ENCODE measurements at places on chromosomes 1 and 21. TPM values are rescaled to one million over a fixed set of nuclear protein-coding genes. Genes with fewer than 3 reads are reported as not detected.

The FUBP1 gene
- 196 TPM for total RNA-seq

DNA sequence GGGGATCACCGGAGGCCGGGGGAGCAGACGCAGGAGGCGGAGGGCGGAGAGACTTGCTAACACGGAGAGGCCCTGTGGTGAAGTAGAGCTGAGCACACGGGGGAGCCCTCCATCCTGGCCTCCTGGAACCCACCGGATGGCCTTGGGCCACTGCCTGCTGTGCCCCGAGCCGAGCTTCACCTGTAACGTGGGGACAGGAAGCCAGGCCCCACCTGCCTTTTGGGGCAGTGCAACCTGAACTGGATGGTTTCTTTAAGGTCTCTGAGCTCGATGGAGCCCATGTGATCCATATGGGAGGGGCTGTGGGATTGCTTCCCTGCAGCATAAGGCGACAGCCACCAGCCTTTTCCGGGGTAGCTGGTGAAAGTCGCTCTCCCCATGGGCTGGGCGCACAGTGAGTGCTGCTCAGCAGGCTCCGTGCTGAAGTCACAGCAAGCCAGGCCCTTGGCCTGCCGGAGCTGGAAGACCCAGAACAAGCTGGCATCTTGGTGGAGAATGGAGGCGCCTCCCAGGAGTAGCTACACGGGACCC is 35.8 kb downstream of the TFF3 start:
- H3K4me3 ChIP-seq, result no peak overlapping the region
- DNase-seq, result no peak
- no peaks in the 10 kb centered on the region for H3K4me1 ChIP-seq
- H3K27me3 ChIP-seq, result no peaks in the 10 kb centered on the region

The SEMA6C gene
- 13.3 TPM for total RNA-seq

GRCh38 chr1:87759421-87760087 is 430.9 kb downstream of the LMO4 start:
- no peaks in the 10 kb centered on the region for H3K27me3 ChIP-seq
- H3K4me1 ChIP-seq, result no peaks in the 10 kb centered on the region

The DTL gene
- 5.1 TPM for total RNA-seq

DNA sequence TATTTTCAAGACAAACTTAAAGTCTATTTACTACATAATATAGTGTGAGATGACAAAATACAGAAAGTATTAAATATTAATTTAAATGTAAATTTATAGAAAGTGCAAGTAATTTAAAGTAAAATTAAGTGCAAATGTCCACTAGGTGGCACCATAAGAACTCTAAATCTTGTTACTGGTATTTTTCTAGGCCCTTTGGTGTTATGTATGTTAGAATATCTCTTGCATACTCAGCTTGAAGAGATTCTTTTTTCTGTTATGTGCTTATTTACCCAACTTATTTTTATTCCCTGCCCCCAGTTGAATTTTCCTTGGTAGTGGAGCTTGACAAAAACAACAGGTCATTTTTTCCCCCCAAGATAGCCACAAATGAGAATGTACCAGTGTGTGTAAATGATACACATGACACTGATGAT is 71.5 kb downstream of the RPS6KC1 start:
- no peaks in the 10 kb centered on the region for H3K27me3 ChIP-seq
- no peak for DNase-seq
- H3K4me1 ChIP-seq, result no peaks in the 10 kb centered on the region

- H3K27ac ChIP-seq, result no peak overlapping the region
- H3K4me1 ChIP-seq, result no peaks in the 10 kb centered on the region
- H3K36me3 ChIP-seq, result no peaks in the 10 kb centered on the region
- no peaks in the 10 kb centered on the region for H3K27me3 ChIP-seq
- H3K4me3 ChIP-seq, result no peak overlapping the region
- no peak for DNase-seq
Observed at GRCh38 chr1:109385417-109385816, 12.3 kb downstream of the SORT1 start.

DNA sequence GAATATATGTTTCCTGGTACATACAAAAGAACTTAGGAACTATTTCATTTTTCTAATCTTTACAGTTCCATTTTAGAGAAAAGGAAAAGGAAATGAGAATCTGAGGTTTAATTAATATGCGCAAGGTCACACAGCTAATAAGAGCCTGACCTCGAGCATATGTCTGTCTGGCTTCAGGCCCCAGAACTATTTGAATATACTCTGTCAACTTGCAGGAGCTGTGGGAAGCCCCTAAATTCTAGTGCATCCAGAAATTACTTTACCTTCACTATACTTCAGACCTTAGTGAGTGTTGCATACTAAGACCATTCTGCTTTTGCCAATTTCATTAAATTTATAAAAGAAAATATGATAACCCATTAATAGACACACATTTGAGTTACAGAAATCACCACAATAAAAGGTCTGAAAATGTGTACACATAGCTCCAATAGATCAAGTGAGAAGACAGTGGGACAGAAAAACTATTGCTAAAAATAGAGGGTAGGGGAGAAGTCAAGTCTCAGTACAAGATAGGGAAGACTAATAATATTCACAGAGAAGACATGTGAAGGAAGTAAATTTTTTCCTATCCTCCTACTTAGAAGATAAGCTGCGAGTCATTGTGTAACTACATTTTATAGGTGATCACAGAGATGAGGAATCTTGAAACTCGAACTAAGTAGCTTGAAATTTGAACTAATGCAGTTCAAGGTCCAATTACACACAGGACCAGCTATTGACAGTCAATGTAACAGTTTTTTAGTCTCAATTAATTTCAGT is 3.8 kb downstream of the RGS13 start:
- no peaks in the 10 kb centered on the region for H3K36me3 ChIP-seq
- H3K27me3 ChIP-seq, result no peaks in the 10 kb centered on the region
- H3K4me1 ChIP-seq, result peaks cover 5% of the 10 kb centered on the region
- H3K4me3 ChIP-seq, result no peak overlapping the region
- H3K27ac ChIP-seq, result no peak overlapping the region

The FCER1A gene
- total RNA-seq, result not detected

DNA sequence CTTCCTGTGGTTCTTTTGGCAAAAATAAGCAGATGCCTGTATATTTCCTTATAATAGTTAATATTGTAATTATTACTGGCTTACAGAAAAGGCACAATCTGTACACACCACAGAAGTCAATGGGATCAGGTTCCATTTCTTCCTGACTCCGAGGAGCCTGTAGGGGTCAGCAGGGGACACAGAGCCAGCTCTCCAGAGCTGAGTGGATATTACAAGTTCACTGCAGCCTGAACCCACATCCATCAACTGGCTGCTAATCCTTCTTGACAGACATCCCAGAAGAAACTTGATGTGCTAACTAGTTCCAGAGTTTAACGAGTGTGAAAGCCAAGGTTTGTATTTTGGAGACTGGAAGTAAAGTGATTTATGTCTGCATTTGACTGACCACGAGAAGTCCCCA is 203.8 kb downstream of the LMX1A start:
- DNase-seq, result no peak
- H3K4me3 ChIP-seq, result no peak overlapping the region
- no peaks in the 10 kb centered on the region for H3K4me1 ChIP-seq
- H3K36me3 ChIP-seq, result no peaks in the 10 kb centered on the region

DNA sequence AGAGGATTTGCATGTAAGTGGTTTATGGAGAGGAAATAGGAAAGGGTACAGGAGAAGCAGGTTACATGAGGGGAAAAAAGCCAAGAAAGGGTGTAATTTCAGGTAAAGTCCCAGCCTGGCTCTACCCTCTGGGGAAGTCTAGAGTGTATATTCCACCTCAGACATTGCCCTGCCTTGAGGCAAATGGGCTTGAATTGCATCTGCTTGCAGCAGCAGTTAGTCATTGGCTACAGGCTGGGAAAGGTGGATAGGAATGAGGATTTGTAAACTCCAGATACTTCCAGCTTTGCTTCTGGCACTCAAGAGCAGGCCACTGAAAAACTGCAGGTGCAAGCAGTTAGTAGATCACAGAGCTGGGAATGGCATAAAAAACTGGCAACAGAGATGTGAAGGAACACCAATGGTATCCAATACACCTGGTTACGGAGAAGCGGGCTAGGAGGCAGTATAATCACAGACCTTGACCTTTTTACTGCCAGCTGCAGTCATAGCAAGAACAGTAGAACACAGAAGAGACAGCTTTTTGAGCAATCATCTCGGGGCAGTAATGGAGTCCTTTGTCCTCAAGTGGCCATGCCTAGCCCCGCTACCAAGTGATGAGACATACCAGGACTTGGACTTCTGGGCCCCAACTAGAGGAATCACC is 226.9 kb upstream of the NRIP1 start:
- peak overlapping the region; percentile 7 for H3K27ac ChIP-seq
- H3K4me1 ChIP-seq, result no peaks in the 10 kb centered on the region
- H3K36me3 ChIP-seq, result no peaks in the 10 kb centered on the region
- H3K27me3 ChIP-seq, result no peaks in the 10 kb centered on the region
- H3K4me3 ChIP-seq, result no peak overlapping the region

The SIPA1L2 gene
- 72.4 TPM for total RNA-seq

The ACAP3 gene
- 132 TPM for total RNA-seq

The ARHGEF10L gene
- 72.7 TPM for total RNA-seq

DNA sequence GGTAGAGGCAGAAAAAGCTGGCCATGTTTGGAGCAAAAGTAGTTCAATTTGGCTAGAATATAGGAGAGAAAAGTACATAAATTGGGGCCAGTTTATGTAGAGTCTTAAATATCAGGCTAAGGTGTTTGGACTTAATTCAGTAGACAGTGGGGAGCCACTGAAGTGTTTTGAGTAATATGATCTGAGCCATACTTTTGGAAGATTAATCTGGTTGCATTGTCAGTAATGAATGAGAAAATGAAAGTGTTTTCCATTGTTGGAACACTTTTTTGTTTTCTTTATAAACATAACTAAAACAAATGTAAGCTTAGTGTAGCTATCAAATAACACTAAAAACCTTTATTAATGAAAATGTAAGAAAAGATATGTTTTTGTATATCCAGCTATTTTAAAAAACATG is 42.1 kb downstream of the POU2F1 start:
- no peaks in the 10 kb centered on the region for H3K36me3 ChIP-seq
- no peak overlapping the region for H3K4me3 ChIP-seq
- peaks cover 18% of the 10 kb centered on the region for H3K4me1 ChIP-seq
- H3K27ac ChIP-seq, result no peak overlapping the region

- DNase-seq, result no peak
- H3K4me1 ChIP-seq, result no peaks in the 10 kb centered on the region
Observed at GRCh38 chr1:224339442-224340033, 9.6 kb upstream of the NVL start.

The C1QA gene
- total RNA-seq, result 90.8 TPM

GRCh38 chr1:239457491-239458143 is 71.2 kb downstream of the CHRM3 start:
- H3K27me3 ChIP-seq, result no peaks in the 10 kb centered on the region
- H3K27ac ChIP-seq, result no peak overlapping the region
- no peak for DNase-seq
- no peak overlapping the region for H3K4me3 ChIP-seq

DNA sequence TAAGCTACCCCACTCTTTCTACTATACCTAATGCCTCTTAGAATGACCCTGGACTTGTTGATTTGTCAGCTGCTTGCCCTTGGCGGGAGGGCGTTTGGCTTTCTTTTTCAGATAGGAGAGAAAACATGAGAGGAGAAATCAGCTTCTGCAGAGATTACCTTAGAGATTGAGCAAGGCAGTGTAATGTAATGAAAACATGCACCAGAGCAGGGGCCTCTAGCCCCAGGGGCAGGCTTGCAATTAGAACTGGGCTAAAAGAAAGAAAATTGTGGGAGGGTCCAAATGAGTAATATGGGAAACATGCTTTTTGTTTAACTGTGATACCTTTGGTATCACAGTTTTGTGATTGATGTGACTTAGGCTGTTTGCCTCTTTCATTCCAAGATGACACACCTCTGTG is 89.7 kb downstream of the PBX1 start:
- no peak overlapping the region for H3K4me3 ChIP-seq
- no peak overlapping the region for H3K27ac ChIP-seq
- H3K27me3 ChIP-seq, result no peaks in the 10 kb centered on the region
- no peaks in the 10 kb centered on the region for H3K4me1 ChIP-seq
- no peak for DNase-seq

The GABRD gene
- not detected for total RNA-seq

DNA sequence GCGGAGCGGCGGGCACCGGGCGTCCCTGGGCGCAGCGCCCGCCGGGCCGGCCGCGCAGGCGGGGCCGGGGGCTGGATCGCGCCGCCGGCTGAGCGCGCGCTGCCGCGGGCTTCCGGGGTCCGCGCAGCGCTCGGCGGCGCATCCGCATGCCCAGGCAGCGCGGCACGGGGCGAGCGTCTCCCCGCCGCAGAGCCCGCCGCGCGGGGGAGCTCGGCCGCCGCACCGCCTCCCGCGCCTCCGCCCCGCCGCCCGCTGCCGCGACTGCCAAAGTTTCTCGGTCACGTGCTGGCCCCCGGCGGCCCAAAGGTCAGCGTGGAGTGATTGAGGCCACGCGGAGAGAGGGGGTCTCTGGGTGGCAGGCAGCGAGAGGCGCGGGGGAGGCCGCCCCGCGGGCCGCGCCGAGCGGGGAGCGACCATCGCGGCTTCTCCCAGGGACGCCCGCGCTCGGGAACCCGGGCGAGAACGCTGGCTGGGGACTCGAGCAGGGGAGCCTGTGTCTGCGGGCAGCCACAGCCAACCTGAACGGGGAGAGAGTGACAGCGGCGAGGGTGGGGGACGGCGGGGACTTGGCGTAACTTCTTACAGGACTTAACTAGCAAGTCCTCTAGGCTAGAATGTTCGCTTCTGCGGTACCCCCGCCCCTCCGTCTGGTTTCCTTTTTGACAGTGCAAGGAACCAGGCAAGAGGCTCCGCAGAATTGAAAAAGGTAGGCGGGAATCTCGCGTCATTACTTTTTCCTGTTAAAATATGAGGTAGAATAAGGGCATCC is at the start of gene ILDR2:
TSS of gene ILDR2 (minus strand) at position 180 of the 769 bp plus-strand sequence. CDS start 272 bp downstream, outside the sequence.
- no peak within 1 kb of the TSS for H3K27ac ChIP-seq
- no peaks in the 10 kb centered on the region for H3K27me3 ChIP-seq
- H3K36me3 ChIP-seq, result no peaks in the 10 kb centered on the region
- H3K4me1 ChIP-seq, result no peaks in the 10 kb centered on the region
- DNase-seq, result peak; percentile 36

DNA sequence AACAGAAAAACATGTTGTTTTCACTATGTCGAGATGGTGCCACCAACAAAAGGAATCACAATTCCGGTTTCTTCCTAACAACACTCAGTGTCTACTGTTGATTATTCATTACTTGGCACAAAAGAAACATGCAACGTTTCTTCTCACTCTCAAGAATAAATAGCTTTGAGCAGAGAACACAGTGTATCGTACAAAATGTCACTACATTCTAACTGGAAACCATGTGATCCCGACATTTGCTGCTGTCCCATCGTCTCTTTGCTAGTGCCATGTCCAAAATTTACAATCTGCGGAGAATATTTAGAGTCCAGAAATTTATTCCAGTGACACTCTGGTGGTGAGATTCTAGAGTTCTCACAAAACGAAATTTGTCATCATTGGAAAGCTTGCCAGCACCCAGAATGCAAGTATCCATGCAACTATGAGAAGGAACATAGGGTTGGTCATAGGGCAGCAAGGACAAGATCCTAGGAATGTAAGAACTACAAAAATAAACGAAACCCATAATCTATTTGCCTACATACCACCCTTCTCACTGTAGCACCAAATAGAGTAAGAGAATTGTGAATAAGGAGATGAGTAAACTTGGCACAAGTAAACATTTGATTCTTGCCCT is 505.1 kb downstream of the LTN1 start:
- H3K36me3 ChIP-seq, result no peaks in the 10 kb centered on the region
- no peak overlapping the region for H3K4me3 ChIP-seq
- H3K27me3 ChIP-seq, result no peaks in the 10 kb centered on the region
- no peaks in the 10 kb centered on the region for H3K4me1 ChIP-seq
